ENCODE measurements at places on chromosomes 6 and 20.

DNA sequence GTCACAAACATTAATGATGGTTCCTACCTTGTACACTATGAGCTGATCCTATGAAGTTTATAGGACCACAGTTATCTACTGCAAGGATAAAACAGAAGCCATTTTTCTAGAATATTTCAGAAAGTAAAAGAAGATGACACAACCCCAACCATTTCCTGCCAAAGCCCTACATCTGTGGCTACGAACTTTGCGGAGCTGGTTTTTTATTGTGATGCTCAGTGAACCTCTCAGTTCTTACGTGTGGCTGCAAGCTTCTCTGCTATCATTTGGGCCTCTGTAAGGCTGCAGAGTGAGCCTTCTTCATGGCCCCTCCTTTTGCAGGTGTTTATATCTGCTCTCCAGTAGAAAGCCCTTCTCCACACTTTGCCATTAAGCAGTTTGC is 17.8 kb upstream of the TAGAP start:
- DNase-seq, result peak; percentile 81

DNA sequence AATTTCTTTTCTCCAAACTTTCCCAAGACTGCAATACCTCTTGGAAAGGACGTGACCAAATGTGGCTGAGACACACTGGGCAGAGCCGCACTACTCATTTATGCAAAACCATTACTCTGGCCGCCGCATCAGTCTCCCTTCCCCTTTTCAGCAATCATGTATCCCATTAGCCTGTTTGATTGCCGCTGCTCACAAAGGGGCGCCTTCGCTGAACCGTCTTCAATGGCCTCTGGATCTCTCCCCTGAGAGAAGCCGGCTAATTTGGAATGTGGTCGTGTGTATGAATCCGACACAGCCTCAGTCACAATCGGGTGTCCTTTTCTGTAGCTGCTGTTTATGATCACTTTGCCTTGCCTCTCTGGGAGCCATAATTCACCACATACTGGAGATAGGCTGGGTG is 361.1 kb downstream of the ZFAND3 start:
- no peak for DNase-seq

DNA sequence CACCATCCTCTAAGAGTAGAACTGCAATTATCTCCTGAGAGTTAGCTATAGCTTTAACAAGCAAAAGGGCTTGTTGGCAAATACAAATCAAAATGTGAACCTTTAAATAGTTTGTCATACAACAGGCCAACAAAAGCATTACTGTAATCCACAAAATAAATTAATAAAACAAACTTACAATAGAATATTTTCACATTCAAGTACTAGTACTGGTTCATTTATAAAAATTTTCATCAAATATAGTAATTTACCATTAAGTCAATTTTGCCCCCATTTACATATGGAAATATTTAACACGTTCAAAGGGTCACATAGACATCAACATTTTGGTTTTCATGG is 9.4 kb downstream of the RBM39 start:
- DNase-seq, result no peak

DNA sequence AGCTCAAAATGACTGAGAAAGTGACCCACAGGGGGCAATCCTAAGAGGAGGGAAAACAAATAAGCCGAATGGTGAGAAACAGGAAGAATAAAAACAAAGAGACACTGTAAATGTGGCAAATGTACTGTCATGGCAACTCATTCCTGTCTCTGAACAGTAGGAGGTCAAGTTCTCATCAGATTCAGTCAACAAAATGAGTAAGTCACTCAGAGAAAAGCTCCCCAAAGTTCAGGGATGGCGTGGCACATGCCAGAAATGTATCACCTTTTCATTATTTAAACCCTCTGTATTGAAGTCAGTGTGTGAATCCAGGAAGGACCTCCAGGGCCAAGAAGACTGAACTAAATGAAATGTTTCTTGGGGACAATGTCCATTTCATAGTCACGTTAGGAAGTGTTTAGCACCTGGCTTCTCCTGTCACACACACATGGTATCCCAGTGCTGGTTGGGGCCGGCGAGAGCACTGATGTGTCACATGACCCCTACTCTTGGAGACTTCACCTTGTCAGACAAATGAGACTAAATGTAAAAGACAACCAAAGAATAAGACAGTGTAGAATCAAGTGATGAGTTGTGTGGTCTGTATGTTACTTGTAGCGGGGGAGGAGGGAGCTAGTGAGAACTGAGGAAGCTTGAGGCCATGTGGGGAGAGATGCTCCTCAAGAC is 20.7 kb downstream of the CNR1 start:
- DNase-seq, result no peak

DNA sequence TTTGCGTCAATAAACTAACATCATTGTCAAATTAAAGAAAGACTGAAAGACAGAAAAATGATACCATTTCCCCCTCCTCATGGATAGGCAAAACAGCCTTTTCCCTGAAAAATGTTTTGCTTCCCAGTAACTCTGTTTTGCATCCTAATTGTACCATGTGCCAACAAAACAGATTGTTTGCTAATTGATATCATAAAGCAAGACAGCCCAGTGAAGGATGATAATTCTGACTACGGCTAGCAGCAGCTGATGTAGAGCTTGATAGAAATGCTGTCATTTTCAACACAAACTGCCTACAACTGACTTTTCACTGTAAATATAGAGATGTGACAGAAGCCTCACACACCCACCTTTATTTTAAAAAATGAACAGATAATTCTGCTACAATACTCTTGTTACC is 1061.6 kb downstream of the HACE1 start:
- DNase-seq, result no peak

DNA sequence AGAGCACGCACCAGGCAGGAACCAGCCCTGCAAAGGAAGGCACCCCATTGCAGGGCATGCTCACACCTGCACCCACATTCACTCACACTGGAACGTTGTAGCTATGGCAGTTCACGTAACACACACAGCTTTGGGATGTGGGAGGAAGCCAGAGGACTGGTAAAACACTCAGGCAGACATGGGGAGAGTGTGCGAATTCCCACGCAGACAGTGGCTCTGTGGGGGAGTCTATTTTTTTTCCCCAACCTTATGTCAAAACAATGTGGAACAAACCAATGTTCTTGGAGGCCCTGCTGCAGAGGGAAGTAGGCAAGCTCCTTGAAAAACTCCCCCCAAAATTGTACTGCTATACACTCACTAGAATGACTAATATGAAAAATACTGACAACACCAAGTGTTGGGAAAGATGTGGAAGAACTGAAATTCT is 91.0 kb downstream of the PPP1R14C start:
- DNase-seq, result no peak

GRCh38 chr20:25036331-25036936 is 21.5 kb downstream of the ACSS1 start:
- DNase-seq, result no peak

GRCh38 chr6:164085091-164086075 is 670.9 kb downstream of the QKI start:
- DNase-seq, result no peak

GRCh38 chr20:400128-400453 is 8.0 kb upstream of the RBCK1 start:
- DNase-seq, result no peak

DNA sequence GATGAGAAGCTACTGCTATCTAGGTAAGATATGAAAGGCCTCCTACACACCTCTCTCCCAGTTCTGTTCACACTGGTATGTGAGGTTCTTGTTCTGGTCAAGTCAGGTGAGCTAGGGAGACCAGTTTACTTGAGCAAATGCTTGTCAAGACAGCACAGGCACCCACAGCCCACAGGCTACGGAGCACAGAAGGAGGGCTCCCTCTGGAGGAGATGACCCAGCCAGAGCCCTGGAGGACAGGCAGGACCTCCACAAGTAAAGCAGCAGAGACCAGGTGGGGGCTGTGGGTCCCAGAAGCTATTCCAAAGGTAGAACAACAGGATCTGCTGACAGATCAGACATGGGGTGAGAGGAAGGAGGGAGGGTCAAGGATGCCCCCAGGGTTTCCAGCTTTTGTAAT is 13.2 kb downstream of the MMP24OS start:
- no peak for DNase-seq

DNA sequence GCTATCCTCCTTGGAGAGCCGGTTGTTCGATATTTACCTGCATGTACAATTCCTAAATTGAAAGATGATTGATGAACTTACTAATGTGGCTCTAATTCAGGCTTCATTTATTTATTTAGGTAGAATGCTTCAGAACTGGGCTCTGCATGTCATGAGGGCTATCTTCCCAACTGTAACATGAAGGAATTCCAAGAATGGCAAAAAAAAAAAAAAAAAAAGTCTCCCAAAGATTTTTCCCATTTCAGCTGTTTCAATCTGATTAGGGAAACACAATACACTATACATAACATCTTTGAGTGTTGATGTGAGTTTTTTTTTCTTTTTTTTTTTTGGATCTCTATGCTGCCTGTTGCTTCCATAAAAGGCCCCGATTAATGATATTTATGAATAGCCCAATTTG is 120.1 kb upstream of the SHLD1 start:
- no peak for DNase-seq

GRCh38 chr6:144443157-144443556 is 158.0 kb downstream of the UTRN start:
- no peak for DNase-seq
